Esophagus muscularis mucosa (tissue), 4 donors: ENCODE measurements at places on chromosomes 12 and 14. TPM values are rescaled to one million over a fixed set of nuclear protein-coding genes. Genes with fewer than 3 reads are reported as not detected.

Gene PRPH
- 10.4 TPM for total RNA-seq

DNA sequence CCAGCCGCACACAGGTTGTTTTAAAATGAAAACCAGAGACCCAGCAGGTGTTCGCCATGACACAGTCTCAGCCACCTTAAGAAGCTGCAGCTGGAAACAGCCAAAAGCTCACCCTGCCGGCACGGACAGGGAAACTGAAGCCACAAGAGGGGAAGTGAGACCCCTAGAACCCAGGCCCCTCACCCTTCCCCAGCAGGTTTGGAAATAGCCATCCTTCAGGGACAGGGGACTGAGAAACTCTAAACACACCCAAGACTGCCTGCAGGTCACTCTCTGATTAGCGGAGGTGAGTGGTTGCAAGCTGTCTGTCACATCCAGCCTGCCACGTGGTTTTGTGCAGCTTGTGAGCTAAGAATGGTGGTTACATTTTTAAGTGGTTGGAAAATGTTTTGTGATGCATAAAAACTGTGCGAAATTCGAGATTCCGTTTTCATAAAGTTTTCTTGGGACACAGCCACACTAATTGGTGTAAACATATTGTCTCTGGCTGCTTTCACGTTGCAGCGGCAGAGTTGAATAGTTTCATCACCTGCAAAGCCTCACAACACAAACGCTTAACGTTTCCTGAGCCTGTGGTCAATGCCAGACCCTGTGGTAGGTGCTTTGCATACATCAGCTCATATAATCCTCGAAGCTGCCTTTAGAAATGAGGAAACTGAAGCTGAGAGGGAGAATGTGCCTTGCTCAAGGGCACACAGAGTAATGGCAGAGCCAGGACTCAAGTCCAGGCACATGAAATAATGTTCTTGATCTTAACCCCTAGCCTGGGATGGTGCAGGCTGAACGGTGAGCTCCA lies 1.7 kb upstream of the SELPLG start:
- no peaks in the 10 kb centered on the region for H3K36me3 ChIP-seq
- DNase-seq, result no peak
- no peak overlapping the region for H3K27ac ChIP-seq
- no peaks in the 10 kb centered on the region for H3K27me3 ChIP-seq
- no peak overlapping the region for H3K4me3 ChIP-seq
- peaks cover 26% of the 10 kb centered on the region for H3K4me1 ChIP-seq

GRCh38 chr12:65324056-65324455 lies 45.6 kb downstream of the MSRB3 start:
- H3K27me3 ChIP-seq, result no peaks in the 10 kb centered on the region
- H3K4me1 ChIP-seq, result peaks cover 30% of the 10 kb centered on the region
- H3K4me3 ChIP-seq, result no peak overlapping the region
- no peak for DNase-seq
- H3K27ac ChIP-seq, result no peak overlapping the region

Gene SMAGP
- 5.2 TPM for total RNA-seq

GRCh38 chr14:58733451-58734208 lies 95.9 kb downstream of the DACT1 start:
- H3K27me3 ChIP-seq, result no peaks in the 10 kb centered on the region
- DNase-seq, result no peak
- peaks cover 21% of the 10 kb centered on the region for H3K4me1 ChIP-seq
- no peaks in the 10 kb centered on the region for H3K36me3 ChIP-seq

DNA sequence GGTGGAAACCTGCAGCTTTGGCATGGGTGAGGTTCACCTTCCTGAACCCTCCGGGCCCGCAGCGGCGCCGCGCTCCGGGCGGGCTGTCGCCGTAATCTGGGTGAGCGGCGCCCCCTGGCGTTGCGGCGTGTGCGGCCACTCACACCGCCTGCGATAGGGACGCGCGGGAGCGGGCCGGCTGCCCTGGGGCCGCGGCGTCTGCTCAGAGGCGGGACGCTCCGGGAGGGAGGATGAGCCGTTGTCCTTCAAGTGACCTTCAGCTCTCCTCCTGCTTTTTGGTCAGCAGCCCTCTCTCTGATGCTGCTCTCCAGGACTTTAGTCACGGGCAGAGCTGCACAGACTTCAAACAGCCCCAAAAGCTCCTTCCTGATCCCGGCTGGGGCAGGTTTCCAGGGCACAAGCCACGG lies 211.7 kb upstream of the FKBP4 start:
- peak overlapping the region; percentile 15 for H3K4me3 ChIP-seq
- peaks cover 57% of the 10 kb centered on the region for H3K36me3 ChIP-seq
- no peaks in the 10 kb centered on the region for H3K27me3 ChIP-seq
- DNase-seq, result no peak

Gene LDHB
- total RNA-seq, result 406 TPM
